ENCODE measurements at places on chromosomes 4 and X.

DNA sequence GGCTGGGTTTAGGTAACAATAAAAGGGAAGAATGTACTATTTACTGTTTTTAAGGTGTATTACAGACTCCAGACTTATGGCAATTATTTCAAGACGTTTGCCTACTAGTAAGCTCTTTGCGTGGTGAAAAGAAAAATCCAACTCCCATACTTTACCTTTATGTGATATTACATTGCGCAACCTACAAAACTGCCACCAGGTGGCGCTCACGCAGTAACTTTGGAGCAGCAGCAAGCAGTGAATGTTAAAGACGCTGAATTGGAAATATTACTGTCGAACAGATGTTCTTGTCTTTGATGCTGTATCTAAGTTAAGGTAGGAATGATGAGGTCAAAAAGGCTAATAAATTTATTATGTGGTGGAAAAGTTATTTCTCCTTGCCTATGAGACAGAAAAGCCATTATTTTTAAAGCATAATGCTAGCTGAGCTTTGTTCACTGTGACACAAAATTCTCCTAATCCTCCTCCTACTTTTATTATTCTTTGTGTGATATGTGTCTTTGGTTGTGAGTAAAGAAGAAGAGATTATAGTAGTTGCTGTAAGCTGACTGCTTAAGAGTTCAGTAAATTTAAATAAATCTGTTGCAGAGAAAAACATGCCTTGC, 1099.8 kb upstream of the TENM3 start:
- DNase-seq = peak; percentile 37

DNA sequence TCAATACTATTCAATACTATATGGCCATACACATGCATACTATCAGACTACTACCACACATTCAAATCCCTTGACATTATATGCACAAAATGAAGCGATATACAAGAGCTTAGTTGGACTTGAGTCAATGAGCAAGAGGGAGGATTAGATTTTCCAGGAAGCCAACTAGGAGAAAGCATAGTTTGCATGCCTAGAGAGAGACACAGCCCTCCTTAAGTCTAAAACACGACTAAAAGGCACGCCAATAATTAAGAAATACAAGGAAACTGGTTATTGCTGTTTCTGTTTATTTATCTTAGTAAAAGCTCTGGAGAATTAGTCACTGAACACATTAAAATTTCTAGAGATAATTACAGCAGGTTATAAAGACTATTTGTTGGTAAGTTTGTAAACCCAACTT, 21.8 kb downstream of the MBNL3 start:
- DNase-seq = no peak

DNA sequence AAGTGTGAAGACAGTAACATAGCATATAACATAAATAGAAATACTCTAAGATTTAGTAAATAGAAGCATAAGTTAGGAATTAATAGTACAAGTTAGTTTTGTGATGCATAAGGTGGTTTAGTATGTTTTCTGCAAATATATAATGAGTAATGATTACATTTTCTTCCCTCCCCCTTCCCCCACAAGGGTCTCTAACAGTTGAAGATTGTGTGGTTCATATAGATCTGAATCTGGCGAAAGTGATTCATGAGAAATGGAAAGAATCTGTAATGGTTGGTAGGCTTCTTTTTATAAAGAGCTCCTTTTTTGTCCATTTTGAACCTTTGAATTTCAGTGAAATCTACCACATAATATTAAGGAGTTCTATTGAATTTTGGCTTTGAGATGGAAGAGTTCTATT, 66.3 kb downstream of the N4BP2 start:
- no peak for DNase-seq

DNA sequence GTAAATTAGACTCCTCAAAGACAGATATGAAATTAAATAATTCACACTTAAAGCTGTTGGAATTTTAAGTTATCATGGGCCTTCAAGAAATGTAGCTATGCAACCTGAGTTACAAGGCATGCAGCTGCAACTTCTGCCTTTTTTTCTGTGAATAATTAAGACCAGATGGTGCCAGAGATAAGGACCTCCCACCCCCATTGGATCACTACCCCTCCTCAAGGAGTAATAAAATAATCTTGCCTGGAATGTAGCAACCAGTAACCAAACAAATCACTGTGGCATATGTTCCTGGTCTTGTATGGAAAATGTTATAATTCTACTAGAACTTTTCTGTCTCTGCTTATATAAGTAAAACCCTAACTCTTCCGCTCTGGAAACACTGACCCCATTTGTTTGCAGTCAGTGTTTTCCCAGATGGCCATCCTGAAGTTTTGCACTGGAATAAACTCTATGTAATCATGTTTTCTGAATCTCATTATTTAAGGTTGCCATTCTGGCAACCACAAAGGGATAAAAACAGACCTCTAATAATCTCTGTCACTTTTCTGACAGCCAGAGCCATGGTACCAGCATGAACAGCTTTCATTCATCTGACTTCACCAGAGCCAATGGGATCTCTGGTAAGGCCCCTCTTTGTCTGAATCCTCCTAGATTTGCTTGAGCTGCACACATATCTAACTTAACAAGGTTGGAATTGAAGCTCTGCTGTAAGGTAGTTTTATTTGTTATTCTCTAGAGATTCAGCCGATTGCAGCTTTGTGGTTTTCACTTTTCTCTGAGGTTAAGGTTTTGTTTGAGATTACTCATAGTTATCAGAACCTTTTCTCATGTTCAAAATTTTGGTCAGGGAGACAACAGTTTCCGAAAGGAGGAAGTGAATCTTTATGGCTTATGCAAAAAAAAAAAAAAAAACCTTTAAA, 274.6 kb downstream of the NAF1 start:
- DNase-seq = no peak

DNA sequence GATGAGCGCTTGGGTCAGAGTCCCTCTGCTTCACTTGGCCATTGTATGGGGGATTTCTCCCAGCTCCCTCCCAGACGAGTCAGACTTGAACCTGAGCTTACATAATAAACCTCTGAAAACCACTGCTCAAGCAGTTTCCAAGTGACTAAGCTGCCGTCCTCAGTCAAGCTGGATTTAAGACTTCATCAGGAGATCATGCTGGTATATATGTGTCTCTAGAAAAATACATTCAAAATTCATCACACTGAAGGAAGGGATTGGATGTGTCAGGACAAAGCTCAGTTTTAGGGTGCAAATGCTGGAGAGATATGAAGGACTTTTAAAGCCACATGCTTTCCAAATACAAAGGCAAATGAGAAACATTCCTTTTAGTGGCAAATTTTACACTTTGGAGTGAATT, 114.3 kb downstream of the QDPR start:
- no peak for DNase-seq

DNA sequence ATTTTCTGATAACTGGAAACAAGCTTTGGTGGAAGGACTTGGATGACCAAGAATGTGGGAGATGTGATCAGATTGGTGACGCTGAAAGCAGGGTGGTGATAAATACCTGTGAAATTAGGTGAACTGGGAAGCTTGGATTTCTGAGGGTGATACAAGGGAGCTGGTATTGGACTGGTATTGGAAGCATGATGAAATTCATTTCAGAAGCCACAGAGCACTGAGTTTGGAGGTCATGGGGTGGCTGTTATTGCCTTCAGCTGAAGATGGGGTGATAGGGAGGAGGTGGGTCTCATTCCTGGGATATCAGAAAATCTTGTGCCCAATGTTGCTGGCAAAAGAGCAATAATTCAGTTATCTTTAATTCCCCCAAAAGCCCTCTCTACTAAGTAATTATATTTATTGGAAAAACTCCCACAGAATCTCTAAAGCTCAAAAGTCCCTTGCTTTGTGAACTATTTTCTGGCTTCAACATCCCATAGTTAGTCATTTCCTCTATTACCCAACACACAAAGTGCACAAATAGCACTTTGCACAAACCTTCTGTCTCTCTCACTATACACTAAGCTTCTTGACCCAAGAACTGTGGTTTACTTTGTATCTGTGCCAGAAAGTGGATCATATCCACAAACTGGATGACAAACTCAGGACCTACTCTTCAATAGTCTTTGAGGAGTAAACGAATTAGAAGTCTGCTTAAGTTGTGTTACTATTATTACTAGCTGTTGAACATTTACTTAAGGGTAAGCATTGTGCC, 23.1 kb upstream of the CAMK2D start:
- DNase-seq = no peak

DNA sequence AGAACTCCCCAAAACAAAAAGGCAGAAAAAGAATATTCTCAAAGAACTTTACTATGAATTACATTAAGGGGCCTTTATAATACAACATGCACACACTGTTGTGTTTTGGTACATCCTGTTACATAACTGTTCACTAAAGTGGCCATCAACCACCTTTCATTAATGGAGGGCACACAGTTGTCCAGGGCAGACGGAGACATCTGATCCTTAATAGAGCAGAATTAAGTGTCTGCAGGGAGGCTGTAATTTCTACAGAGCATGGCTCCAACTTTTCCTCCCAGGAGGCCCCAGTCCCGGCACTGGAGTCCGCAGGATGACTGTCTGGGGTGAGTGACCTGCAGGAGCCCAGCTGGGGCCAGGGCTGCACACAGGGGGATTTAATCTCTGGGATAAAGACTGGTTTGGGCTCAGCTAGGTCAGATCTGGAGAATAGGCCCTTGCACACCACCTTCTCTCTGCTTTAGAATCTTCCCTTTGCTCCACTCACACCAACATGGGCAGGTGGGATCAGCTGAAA, 233.4 kb downstream of the MAML3 start:
- DNase-seq = no peak

DNA sequence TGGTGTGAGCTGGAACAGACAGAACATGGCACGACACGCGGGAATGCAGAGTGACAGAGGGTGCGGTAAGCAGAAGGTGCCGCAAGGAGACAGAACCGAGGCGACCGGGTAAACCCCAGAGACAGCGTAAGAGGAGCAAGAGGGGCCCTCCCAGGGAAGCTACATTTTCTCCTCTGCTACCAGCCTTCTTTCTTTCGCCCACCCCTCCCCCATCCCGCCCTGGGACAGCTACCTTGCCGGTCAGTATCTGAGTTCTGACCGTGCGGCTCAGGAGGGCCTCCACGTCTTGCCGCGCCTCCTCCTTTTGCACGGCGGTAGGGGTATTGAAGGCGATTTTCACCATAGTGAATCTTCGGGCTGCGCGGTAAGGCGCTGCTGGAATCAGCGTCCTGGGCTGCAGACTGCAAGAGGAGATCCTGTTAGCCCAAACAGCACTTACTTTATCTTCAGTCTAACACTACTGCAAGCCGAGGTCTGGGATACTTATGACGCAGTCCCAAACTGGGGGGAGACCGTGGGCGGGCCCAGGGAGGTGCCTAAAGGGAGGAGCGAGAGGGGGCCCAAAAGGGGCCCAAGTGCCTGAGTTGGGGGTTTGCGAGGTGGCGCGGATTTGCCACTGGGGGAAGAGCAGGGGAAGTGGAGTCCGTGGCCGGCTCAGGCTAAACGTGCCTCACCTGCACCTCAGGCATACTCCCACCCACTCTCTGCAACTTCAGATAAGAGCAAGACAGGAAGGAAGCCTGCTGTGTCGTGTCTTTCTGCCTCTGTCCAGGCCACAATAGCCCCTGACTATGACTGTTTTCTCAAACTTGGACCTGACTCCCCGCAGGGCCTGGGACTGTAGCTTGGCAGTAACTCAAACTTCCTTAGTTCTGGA, at the start of gene ITM2A:
TSS of gene ITM2A (minus strand) at position 462 of the 877 bp plus-strand sequence. CDS start at position 343, 119 bp downstream.
- no peak for DNase-seq

DNA sequence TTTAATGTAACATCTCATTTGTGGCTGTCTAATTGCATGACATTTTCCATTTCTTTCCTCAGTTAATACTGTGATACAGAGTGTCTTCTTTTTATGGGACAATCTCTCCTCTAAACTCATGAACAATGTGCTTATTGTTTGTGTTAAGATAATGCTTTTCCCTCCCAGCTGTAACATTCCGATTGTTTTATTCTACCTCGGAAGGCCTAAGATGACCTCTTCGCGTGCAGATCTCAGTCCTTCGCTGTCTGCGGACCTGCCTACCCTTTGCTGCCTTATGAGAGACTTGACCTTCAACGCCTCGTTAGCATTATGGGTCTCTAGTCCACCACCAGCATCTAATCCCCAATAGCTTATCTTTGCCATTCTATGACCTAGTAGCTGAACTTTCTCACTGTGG, 29.8 kb upstream of the ZFP42 start:
- DNase-seq = no peak

DNA sequence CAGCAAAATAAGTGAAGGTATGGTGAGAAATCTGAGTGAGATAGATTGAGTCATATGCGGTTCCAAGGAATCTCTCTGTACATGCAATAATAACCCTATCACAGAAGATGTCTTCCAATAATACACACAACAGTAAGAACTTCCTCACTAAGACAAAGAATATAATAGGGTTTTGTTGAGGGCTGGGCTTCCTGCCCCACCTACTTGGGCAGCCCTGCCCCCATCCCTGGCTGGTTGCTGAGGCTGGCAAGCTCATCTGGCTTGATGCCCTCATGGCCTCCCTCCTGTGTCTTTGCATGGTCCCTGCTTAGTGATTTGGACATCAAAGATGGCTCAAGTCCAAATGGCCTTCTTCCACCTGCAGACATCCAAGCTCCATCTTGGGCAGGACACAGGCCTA, 2.7 kb downstream of the GEMIN8 start:
- no peak for DNase-seq

DNA sequence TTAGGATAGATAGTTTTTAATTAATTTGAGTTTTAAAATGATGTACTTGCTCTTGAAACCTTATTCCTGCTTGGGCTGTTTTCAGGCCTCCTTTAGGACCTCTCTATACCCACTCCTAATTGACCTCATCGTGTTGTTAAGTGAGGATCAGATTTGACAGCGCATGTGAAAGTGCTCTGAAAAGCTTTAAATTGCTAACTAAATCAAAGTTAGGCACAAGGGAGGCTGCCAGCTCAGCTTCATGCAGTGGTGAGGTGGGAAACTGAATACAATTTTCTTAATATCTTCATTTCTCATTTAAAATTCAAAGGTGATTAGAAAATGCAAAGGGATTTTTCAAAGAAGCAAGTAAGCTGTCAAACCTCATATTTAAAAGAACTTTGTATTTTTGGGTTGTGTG, 20.0 kb downstream of the FHDC1 start:
- DNase-seq = no peak

- no peak for DNase-seq
Measured at GRCh38 chrX:18422325-18422724, 3.1 kb upstream of the CDKL5 start.

DNA sequence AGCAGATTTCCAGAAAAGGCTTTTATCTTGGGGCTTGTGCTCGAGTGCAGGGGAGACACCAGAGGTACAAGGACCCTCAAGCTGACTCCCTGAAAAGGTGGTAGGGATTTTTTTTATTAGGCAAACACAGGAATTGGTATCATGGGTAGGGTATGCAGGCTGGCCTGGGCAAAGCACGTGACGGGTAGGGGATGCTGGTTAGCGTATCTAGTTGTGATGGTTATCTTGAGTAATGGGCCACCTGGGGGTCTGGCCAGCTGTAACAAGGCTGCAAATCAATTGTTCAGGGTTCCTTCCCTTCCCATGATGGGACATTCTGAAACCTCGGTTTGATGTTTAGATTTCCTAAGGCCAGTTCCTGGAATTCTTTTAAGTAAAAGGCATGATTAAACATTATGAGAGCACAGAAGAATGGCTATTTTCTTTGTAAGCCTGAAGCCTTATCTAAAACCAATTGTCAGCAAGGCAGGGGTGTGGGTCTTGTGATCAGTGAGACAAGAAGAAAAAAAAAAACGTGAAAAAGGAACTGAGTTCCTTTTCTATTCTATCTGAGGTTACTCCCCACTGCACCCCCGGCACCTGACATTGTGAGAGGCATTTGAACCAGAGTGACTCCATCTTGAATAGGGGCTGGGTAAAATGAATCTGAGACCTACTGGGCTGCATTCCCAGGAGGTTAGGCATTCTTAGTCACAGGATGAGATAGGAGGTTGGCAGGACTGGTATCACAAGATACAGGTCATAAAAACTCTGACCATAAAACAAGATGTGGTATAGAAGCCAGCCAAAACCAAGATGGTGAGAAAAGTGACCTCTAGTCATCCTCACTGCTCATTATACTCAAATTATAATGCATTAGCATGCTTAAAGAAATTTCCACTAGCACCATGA, 64.2 kb upstream of the S100G start:
- no peak for DNase-seq
